Vein endothelial cell (primary cell): ENCODE measurements at places on chromosomes 11 and 22. TPM values are rescaled to one million over a fixed set of nuclear protein-coding genes. Genes with fewer than 3 reads are reported as not detected.

The INS gene
- not detected in 2 replicates for total RNA-seq

The CACNA1I gene
- total RNA-seq = under 0.01 TPM in 1 of 2 replicates, not detected in the other

The KDM4D gene
- total RNA-seq = 1.1 and 1.3 TPM in 2 replicates

The IFITM1 gene
- 0.33 and 0.57 TPM in 2 replicates for total RNA-seq

The UPK3A gene
- not detected in 2 replicates for total RNA-seq

The PATE4 gene
- total RNA-seq = not detected in 2 replicates

The NELL1 gene
- not detected in 2 replicates for total RNA-seq

The INPP5J gene
- 0.19 and 0.33 TPM in 2 replicates for total RNA-seq

The CYP2D6 gene
- total RNA-seq = under 0.01 and 0.10 TPM in 2 replicates

The OR52A1 gene
- not detected in 2 replicates for total RNA-seq

The SLC17A6 gene
- not detected in 2 replicates for total RNA-seq

The EFCAB6 gene
- under 0.01 and 0.29 TPM in 2 replicates for total RNA-seq

The BACE1-AS gene
- total RNA-seq = 3.7 and 4.6 TPM in 2 replicates

The CCDC81 gene
- 0.65 and 0.96 TPM in 2 replicates for total RNA-seq

The FAM180B gene
- not detected in 2 replicates for total RNA-seq

The C11orf71 gene
- total RNA-seq = 3.4 and 4.2 TPM in 2 replicates

The XKR3 gene
- not detected in 2 replicates for total RNA-seq

The CWC15 gene
- 36.6 and 43.3 TPM in 2 replicates for total RNA-seq

The IFITM10 gene
- 0.29 and 1.3 TPM in 2 replicates for total RNA-seq

The TSPAN32 gene
- not detected in 2 replicates for total RNA-seq

The RIMBP3C gene
- 0.19 TPM in 1 of 2 replicates, not detected in the other for total RNA-seq

The FUT4 gene
- 7.5 and 7.9 TPM in 2 replicates for total RNA-seq

The APOL3 gene
- total RNA-seq = 47.7 and 58.8 TPM in 2 replicates

The RAPSN gene
- 0.29 and 0.33 TPM in 2 replicates for total RNA-seq

The OR56A3 gene
- not detected in 2 replicates for total RNA-seq

The VWCE gene
- 4.6 and 9.8 TPM in 2 replicates for total RNA-seq

The BCO2 gene
- total RNA-seq = 1.1 and 1.3 TPM in 2 replicates

The P2RY2 gene
- 3.3 and 5.7 TPM in 2 replicates for total RNA-seq

The SCARF2 gene
- total RNA-seq = 11.0 and 16.3 TPM in 2 replicates

The PRG3 gene
- not detected in 2 replicates for total RNA-seq

The OLFML1 gene
- total RNA-seq = not detected in 2 replicates

The WT1 gene
- total RNA-seq = not detected in 2 replicates

The CSNK2A3 gene
- 3.8 and 4.2 TPM in 2 replicates for total RNA-seq

The CYTH4 gene
- total RNA-seq = under 0.01 and 0.10 TPM in 2 replicates

The C22orf23 gene
- total RNA-seq = 0.10 and 0.98 TPM in 2 replicates

The APOL5 gene
- not detected in 2 replicates for total RNA-seq

The C1QTNF4 gene
- total RNA-seq = 0.10 and 0.33 TPM in 2 replicates

The CD248 gene
- total RNA-seq = 0.19 TPM in 1 of 2 replicates, not detected in the other

The CD3G gene
- not detected in 2 replicates for total RNA-seq

The JHY gene
- 2.0 and 2.8 TPM in 2 replicates for total RNA-seq

The MUC2 gene
- total RNA-seq = not detected in 2 replicates

The LPXN gene
- 3.9 and 7.4 TPM in 2 replicates for total RNA-seq

The KCNJ4 gene
- total RNA-seq = not detected in 2 replicates

The CADM1 gene
- total RNA-seq = 0.33 and 2.5 TPM in 2 replicates

The OR6T1 gene
- total RNA-seq = not detected in 2 replicates

The FOLR1 gene
- total RNA-seq = not detected in 2 replicates

The OOSP4A gene
- not detected in 2 replicates for total RNA-seq

The CASP5 gene
- not detected in 2 replicates for total RNA-seq

The OR10D3 gene
- not detected in 2 replicates for total RNA-seq

The MS4A4E gene
- not detected in 2 replicates for total RNA-seq

The DKK3 gene
- total RNA-seq = 251 and 271 TPM in 2 replicates
